Gastrocnemius medialis (tissue), 4 donors: ENCODE measurements at places on chromosomes 3 and 15. TPM values are rescaled to one million over a fixed set of nuclear protein-coding genes. Genes with fewer than 3 reads are reported as not detected.
A peak's percentile ranks its signal among the peaks of the same experiment; 100 is the strongest.

The XCR1 gene
- not detected for total RNA-seq

- DNase-seq: no peak
Measured at GRCh38 chr15:51186181-51186705, 91.5 kb upstream of the TNFAIP8L3 start.

DNA sequence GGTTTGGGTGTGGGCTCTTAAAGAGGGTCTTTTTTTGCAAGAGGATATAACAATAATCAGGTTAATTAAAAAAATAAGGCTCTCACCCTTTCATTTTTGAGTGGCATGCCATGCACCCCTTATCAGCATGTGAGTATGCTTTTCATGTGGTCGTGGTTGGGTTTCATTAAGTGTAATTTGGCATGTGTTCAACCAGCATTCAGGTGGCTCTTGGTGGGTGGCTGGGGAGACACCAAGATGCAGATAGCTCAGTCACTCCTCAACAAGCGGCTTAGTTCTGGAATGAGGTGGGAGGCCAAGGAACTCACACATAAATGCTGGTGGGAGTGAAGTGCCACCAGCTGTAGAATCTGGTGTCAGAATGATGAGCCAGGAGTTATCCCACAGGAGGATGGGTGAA lies 66.8 kb downstream of the FLNB start:
- no peak for DNase-seq

DNA sequence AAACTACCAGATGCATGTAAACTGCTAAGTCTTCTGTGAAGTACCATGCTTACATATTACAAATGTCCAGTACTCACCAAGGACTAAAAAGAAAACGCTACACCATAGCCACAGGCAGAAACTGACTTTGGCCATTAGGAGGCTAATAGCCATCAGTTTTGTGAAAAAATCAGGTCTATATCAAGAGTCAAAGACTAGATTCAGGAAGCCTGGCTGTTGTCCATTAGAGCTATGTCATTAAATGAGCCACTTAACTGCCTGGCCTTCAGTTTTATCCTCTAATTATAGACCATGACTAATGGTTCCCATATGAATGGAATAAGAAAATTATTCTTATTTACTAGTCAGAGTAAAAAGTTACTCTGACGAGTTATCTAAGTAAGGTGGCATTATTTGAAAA lies 144.1 kb downstream of the VPS13C start:
- no peak for DNase-seq

DNA sequence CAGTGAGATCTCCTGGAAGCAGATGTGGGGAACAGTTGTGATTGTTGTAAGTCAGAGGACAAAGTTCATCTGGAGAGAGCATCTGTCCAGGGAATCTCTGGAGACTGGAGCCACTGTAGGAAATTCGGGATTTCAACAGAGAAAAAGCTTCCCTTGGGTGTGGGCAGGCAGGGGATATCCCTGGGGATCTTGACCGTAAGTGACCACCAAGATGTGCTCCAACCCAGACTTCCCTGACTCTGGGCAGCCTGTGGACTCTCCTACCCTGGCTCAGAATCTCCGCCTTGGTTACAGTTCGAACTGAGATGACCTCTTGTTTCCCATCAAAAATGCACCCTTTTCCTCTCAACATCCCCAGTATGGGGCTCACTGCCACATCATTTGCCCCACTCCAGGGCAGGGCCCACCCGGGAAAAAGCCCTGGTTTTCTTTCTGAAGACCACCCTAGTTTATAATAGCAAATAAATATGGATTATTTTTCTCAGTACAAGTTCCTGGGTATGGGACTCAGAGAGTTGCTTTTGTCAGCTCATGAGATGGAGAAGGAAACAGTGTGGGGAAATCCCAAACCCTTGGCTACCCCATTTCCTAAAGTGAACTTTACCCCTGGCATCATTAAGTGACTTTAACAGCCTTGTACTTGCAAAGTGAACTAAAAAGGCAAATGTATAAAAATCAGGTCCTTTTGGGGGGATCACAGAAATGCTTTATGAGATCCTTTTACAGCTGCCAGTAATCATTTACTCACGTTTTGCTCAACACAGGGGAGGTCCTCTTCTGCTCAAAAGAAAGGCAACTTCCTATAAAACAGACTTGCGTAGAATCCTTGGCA lies 89.9 kb downstream of the CCNL1 start:
- DNase-seq: no peak

- DNase-seq: peak; percentile 64
Measured at GRCh38 chr15:64897345-64897985, 14.2 kb upstream of the ANKDD1A start.

- DNase-seq: no peak
Measured at GRCh38 chr3:45060165-45060892, 34.2 kb downstream of the CLEC3B start.
